Left kidney (tissue), 8 donors: ENCODE measurements at places on chromosomes 16 and 17. TPM values are rescaled to one million over a fixed set of nuclear protein-coding genes. Genes with fewer than 3 reads are reported as not detected.

The CLDN7 gene
- 36.6 TPM for polyA plus RNA-seq

GRCh38 chr17:56807723-56808122, 26.0 kb downstream of the C17orf67 start:
- DNase-seq = no peak

DNA sequence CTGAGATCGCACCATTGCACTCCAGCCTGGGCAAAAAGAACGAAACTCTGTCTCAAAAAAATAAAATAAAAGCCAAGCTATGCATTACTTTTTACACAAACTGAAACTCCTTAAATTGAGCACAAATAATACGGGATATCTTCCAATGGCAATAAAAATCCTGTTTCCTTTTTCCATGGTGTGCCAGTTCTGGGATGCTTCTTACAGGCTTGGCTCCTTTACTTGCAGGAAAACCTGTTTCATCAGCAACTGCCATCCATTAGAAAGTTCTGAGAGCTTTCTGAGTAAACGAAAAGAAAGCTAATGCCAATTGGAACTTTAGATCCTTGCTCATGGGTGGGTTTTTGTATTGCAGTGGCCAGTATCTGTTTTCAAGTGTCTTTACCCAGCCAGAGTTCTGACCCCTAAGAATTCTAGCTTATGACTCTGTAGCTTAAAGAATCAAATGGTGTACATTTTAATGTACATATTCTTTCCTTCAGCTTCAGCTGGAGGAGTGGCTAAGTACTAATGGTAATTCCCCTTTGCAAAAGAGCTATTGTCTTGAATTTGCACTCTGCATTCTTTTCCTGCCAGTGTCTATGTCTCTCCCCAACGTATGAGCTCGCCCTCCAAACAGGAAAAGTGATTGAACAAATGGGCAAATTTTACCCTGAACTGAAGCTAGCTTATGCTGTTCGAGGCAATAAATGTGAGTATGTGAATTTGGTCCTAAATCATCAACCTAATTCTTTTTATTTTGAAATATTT, 21.5 kb upstream of the DDX19A start:
- DNase-seq = no peak

The AOC2 gene
- 1.5 TPM for polyA plus RNA-seq

DNA sequence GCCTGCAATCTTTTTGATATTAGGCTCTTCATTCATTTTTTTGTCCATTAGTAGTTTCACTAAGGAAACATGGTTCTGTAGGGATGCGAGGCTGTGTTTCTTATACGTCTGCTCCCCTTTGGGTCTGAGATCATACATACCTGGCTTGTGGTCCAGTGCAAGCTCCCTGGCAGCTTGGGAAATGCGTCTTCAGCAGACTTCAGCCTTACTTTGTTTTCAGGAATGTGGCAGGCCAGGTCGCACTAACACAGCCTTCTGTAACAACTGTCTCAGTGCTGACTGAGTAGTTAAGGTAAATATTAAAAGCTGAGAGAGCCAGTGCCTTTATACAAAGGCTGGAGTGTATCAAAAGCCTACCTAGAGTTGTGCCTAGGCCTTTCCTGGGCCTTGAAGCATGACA, 970.5 kb upstream of the EEF2KMT start:
- no peak for DNase-seq

The ZNF750 gene
- polyA plus RNA-seq = 1.5 TPM

The PRAC1 gene
- not detected for polyA plus RNA-seq

GRCh38 chr17:10699856-10700255, 2.5 kb downstream of the ADPRM start:
- DNase-seq = no peak

DNA sequence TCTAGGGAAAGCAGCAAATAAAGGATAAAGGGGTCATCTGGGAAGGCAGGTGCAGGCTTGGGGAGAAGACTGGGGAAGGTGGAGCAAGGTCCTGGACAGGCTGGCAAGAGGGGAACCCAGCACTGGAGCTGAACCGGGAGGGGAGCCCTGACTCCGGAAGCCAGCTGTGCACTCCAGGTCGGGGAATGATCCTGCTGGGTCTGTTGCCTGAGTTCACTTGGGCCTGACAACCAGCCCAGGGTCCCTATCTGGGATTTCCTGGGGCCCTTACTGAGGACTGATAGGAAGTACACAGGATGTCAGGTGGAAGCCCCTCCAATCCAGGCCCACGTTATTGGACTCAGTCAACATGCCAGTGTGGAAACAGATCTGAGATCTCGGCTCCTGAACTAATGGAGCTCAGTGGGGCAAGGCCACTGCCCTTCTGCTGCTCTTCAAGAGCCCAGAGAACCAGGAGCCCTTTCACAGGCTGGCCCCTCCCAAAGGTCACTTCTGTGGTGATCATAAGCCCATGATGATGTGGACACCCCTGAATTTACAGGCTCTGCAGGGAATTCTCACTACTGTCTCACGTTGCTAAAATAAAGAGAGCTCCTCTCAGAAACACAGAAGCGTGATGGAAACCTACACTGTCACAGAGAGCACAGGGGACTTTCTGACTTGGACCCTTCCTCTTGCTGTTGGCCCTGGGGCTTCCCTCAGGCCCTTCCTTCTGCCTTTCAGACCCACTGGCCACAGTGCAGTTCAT, 19.9 kb upstream of the PITPNM3 start:
- DNase-seq = no peak

- DNase-seq = no peak
Observed at GRCh38 chr16:29712809-29713208, 33.0 kb downstream of the C16orf54 start.

- no peak for DNase-seq
Observed at GRCh38 chr16:83899272-83899897, 470 bp downstream of the MLYCD start.

The C16orf78 gene
- polyA plus RNA-seq = not detected

- peak; percentile 55 for DNase-seq
Observed at GRCh38 chr16:51939378-51939871, 607.5 kb downstream of the TOX3 start.

DNA sequence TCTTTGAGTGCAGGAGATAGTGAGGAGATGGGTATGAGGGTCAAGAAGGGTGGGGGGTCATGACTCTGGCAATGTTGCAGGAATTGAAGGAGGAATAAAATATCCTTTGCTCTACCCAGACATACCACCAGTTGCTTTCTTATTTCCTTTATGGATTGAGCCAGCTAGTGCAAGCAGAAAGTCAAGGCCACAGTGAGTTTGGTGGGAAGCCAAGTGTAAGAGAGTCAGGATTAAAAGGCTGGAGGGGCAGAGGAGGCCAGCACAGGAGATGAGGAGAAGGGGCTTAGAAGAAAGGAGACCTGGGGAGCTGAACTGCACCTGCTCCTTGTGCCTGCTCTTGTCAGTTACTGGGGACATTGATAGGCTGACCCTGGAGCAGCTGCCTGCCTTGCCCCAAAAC, 16.1 kb downstream of the PIRT start:
- DNase-seq = no peak

The GPR179 gene
- polyA plus RNA-seq = 0.28 TPM

The COPS3 gene
- polyA plus RNA-seq = 90.5 TPM

DNA sequence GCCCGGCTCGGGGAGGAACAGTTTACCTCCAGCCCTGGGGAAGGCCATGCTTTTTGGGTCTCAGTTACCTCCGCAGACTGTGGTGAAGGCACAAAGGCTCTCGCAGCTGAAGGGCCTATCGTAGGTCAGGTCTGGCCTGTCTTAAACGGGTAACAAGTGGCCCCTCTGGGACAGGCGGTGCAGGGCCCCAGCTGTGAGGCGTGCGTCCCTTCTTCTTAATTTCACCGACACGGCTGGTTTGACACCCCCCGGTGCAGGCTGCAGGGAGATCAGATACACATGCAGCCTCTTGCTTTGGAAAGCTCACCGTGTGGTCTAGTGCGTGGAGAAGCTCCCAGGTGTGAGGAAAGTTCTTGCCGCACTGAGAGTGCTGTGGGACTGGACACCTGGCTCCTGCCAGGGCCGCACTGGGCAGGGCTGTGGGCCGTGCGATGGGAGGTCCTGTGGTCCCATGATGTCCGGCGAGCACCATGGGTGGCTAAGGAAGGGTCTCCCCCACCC, 162.4 kb downstream of the BANP start:
- DNase-seq = no peak

DNA sequence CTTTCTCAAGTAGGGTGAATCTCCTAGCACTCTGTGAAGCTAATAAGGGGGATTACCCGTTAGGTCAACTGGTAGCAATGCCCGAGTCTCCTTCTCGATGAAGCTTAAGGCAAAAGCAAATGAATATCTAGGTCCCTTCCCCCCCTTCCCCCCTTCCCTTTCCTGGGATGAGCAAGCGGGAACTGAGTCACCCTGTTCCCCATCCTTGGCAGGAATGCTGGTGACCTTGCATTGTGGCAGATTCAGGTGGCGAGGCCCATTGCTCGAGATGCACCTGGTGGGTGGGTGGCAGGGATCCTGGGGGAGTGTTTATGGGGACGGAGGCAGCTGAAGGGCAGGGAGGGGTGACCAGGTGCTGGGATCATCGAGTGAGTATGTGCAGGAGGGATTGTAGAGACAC, 7.1 kb downstream of the NXPH3 start:
- DNase-seq = no peak

- no peak for DNase-seq
Observed at GRCh38 chr16:1167276-1168107, 14.6 kb downstream of the CACNA1H start.

The ZSCAN10 gene
- 0.10 TPM for polyA plus RNA-seq

The RGS11 gene
- polyA plus RNA-seq = 1.4 TPM

DNA sequence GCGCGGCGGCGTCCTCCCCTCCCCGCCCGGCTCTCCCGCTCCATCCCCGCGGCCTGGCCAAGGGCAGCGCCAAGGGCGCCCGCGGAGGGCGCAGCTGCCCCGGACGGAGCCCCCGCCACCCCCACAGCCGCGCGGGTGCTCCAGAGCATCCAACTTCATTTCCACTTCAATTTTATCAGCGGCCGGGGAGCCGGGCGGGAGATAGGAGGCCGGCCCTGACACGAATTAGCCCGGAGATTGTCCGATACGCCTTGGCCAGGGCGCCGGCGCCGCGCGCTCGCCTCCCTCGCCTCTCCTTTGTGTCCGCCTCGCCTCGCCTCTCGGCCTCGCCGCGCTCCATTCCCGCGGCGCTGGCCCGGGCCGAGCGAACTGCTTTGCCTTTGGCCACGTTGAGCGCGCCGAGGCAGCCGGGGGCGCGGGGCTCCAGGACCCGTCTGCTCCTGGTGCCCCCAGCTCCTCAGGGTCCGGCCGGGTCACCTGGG, 129.1 kb upstream of the LHX1 start:
- no peak for DNase-seq

DNA sequence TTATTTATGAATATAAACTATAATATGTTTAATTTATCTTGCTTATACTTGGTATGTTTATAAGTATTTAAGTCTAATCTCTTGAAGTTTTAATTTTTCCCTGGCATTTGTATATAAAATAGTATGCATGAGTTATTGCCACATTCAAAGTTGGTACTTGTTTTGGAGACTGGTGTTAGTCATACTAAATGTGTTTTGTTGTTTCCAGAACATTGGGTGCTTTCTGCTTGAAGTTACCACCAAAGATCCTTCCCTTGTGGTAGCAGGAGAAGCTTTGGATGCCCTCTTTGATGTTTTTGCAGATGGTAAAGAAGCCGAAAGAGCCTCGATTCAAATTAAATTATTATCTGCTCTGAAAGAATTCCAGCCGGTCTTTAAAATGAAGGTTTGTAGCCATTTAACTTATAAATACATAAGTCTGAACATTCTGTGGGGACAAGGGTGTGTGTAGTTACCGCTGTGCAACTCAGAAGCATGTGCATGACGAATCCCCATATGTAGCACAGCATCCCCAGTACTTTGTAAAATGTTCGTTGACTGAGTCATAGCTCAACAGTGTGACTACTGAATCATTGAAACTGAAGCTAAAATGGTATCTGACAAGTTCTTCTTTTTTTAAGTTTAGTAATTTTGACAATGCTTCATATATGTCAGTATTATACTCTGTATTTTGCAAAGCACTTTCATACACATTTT, 36.4 kb downstream of the HEATR3 start:
- no peak for DNase-seq

DNA sequence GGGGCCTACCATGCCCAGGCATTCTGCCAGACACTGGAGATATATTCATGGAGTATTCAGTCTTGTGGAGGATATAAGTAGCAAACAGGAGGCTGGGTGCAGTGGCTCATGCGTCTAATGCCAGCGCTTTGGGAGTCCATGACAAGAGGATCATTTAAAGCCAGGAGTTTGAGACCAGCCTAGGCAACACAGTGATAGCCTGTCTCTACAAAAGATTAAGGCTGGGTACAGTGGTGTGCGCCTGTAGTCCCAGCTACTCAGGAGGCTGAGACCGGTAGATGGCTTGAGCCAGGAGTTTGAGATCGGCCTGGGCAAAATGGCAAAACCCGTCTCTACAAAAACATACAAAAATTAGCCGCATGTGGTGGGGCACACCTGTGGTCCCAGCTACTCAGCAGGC, 37.7 kb upstream of the CDH3 start:
- no peak for DNase-seq

The ITGAL gene
- polyA plus RNA-seq = 2.1 TPM

The CACNG3 gene
- polyA plus RNA-seq = not detected

The TCAP gene
- polyA plus RNA-seq = 1.5 TPM

The SHBG gene
- 2.8 TPM for polyA plus RNA-seq

- no peak for DNase-seq
Observed at GRCh38 chr17:12800855-12801365, 11.6 kb downstream of the ARHGAP44 start.

DNA sequence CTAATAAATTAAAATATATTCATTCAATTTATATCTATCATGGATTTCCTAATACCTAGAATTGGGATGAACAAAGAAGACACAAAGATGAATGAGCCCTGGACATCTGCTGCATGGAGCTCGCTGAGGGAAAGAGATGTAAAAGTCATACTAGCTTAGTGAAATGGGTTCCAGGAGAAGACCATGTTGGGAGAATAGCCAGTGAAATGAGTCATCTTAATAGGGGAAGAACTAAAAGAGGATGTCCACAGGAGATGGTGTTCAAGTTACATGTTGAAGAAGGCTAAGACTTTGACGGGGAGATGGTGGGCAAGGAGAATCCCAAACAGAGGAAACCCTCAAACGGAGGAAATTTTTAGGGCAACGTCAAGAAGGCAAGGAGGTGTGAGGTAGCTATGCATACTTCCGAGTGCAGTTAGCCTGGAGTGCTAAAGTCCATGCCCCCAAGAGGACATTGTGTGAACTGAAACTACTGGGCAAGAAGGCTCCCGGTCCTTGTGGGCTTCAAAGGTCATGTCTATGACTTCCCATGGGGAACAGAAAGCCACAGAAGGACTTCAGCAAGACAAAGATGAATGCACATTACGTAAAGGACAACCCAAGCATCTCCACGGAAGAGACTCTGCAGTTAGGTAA, 220.5 kb upstream of the CDH11 start:
- DNase-seq = no peak

DNA sequence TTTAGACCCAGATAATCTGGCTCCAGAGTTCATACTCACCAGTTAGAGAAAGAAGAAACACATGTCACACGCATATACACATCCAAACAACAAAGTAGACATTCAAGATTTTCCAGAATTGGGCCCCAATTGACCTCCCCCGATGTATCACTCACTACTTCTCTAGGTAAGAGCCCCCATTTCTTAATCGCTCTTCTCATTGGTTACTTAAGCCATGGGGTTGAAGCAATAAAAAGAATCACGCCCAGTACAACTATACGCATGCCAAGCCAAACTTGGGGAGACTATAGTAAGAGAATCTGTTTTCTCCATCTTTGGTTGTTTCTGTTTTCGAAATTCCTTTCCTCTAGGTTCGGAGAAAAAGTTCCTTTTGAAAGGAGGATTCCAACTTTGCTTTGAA, 565 bp downstream of the DDX52 start:
- peak; percentile 27 for DNase-seq

The SYNGR3 gene
- polyA plus RNA-seq = 1.5 TPM

GRCh38 chr16:77599793-77600415, 122.4 kb upstream of the NUDT7 start:
- DNase-seq = no peak
